ENCODE measurements at places on chromosomes 11 and 22.

- no peak for DNase-seq
Measured at GRCh38 chr22:35446365-35446764, 46.4 kb downstream of the MCM5 start.

DNA sequence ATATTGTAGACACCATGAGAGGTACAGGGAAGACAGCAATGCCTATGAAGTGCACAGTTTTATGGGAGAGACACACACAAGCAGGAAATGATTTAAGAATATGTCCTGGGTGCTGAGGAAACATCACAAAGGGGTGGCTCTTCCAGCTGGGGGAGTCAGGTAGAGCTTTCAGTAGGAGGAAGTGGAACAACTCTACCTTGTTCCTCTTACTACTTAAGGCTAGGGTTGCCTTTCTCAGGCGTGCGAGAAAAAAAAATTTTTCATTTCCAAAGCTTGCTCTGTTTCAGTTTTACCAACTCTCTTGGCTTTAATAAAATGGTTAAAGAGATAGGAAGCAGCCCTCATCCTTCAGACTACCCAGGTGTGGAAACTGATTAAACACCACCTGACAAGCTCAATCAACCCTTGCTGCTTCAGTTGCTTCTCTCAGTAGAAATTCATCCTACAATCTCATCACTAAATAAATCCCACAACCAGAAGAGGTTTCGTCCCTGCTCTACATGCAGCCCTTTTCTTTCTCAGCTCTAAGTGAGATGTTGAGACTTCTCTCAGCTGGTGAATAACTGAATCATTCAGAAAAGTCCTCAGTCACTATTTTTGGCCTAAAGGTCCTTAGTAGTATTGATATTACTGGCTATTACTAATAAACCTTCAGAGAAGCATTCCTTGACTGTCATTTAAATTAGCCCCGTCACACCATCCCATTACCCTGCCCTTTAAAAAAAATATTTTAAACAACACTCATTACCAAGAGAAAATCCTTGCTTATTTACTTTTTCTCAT, 5.9 kb downstream of the ABTB2 start:
- DNase-seq: no peak

- no peak for DNase-seq
Measured at GRCh38 chr11:104772806-104773241, 125.4 kb downstream of the CASP12 start.

DNA sequence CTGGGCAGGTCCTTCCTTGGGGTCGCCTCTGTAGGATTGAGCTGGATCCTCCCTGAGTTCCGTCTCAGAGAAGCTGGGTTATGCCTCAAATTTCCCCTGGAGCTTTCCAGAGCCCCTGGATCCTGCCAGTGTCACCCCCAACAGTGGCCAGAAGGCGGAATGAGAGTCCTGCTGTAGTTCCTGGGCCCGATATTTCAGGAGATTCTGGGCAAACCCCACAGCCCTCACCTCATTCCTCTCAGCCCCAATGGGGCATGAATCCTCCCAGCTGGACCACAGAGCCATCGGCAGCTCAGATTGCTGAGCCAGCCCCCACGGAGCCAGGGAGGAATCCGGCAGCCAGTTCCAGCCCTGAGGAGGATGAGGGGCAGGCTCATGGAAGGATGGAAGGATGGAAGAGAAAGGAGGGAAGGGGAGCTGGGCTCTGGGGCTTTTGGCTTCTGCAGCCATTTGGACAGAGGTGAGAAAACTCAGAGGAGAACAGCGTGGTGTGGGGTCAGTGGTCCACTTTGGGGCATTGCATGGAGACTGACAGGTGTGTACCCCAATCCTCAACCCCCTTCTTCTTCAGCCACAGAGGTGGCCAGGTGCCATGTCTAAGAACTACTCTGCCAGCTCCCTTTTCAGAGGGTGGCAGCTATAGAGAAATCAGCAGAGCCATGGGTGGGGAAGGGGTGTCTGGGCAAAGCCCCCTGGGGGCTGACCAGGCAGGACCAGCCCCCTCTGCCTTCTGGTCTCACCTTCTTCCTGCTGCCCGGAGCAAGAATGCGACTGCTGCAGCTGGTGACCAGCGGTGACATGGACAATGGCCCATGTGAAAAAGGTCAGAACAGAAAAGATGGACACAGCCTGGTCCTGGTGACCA, 867.6 kb downstream of the TBC1D22A start:
- DNase-seq: no peak

GRCh38 chr11:30468881-30469280, 117.3 kb downstream of the MPPED2 start:
- no peak for DNase-seq

DNA sequence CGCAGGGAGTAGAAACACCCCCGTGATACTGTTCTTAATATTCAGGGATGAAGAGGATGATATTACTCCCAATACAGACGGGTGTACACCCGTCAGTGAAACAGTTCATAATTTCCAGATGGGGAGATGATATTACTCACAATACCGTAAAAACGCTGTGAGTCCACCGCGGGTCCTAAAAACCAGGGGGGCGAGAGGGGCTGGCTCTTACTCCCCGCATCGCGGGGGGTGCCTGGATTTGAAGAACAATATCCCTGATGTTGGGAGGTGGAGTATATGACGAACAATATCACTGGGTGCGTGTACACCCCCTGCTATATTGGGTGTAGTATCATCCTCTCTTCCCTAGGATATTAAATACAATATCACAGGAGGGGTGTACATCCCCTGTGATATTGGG, 20.5 kb upstream of the APOL5 start:
- no peak for DNase-seq

DNA sequence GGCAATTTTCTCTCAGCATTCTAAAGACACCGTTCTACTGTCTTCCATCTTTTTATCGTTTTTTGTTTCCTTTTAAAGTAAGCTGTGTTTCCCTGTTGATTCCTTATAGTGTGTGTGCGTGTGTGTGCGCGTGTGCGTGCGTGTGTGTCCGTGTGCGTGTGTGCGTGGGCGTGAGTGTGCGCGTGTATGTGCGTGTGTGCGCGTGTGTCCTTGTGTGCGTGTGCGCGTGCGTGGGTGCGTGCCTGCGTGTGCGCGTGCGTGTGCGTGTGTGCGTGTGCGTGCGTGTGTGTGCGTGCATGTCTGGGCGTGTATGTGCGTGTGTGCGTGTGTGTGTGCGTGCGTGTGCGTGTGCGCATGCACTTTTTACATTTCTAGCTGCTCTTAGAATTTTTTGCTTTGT, 1033.7 kb downstream of the BRD1 start:
- no peak for DNase-seq

DNA sequence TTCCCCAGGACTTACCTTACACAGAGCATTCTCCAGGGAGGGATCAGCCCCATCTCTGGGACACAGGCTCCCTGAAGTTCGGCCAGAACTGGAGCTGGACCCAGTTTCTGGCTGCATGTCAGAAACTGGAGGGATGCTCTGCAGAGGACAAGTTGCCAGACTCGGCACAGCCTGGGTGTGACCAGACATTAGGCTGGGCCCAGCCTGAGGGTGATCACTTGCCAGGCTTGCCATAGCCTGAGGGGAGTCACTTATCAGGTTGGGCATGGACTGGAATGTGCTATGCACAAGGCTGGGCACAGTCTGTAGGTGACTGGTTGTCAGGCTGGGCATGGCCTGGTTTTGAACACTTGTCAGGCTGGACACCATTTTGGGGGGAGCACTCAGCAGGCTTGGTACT, 30.7 kb upstream of the STK33 start:
- no peak for DNase-seq

- no peak for DNase-seq
Measured at GRCh38 chr11:58024601-58025091, 965 bp downstream of the OR9Q1 start.

DNA sequence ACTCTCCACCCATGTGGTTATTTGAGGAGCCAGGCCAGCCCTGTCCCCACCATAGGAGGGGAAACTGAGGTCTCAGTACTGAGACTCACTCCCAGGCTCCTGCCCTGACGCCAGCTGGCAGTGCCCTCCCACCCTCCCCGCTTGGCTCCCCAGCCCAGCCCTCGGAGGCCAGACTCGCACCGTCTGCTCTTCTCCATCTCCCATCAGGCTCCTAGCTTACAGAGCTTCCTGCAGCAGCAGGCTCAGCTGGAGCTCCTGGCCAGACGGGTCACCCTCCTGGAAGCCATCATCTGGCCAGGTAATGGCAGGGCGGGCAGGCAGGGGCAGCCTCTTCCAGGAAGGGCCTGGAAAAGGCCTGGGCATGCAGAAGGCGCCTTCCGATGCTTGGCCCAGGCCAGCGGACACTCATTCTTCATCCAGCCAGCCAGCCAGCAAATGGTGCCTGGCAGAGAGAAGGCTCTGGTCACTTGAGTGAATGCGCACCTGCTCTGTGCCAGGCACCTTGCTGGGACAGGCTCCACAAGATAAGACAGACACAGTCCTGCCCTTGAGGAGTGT, 12.6 kb downstream of the RHBDD3 start:
- no peak for DNase-seq
